ENCODE measurements at places on chromosomes 4 and X. TPM values are rescaled to one million over a fixed set of nuclear protein-coding genes. Genes with fewer than 3 reads are reported as not detected.

Gene CXorf65
- total RNA-seq = not detected

Gene TMPRSS11B
- not detected for total RNA-seq

Gene FRAS1
- 28.3 TPM for total RNA-seq

Gene PYURF
- total RNA-seq = 61.4 TPM

Gene GSX2
- total RNA-seq = not detected

Gene HERC5
- 1.4 TPM for total RNA-seq

Gene CDX4
- not detected for total RNA-seq

Gene ADH1B
- total RNA-seq = 17.2 TPM

Gene LINC00632
- 7.3 TPM for total RNA-seq

Gene MAGEC1
- not detected for total RNA-seq

Gene HSFX1
- 0.59 TPM for total RNA-seq

Gene MID1
- 9.0 TPM for total RNA-seq

Gene F11
- not detected for total RNA-seq

Gene NAA11
- not detected for total RNA-seq

Gene SLC4A4
- under 0.01 TPM for total RNA-seq

Gene MAGEB1
- not detected for total RNA-seq

Gene EGFL6
- not detected for total RNA-seq

Gene PROM1
- not detected for total RNA-seq

Gene PNCK
- total RNA-seq = not detected

Gene PWWP3B
- total RNA-seq = not detected

Gene FBXW7
- 51.0 TPM for total RNA-seq

Gene CXCL1
- 46.7 TPM for total RNA-seq

Gene CORIN
- total RNA-seq = under 0.01 TPM

Gene AMELX
- total RNA-seq = not detected

Gene FAM3A
- 23.3 TPM for total RNA-seq

Gene UGT8
- total RNA-seq = not detected

Gene SRPX
- 388 TPM for total RNA-seq

Gene NFXL1
- total RNA-seq = 7.3 TPM

Gene JADE3
- 3.9 TPM for total RNA-seq

Gene MAGED4
- total RNA-seq = 17.0 TPM

Gene RXFP1
- total RNA-seq = 0.98 TPM

Gene HERC6
- 2.9 TPM for total RNA-seq

Gene TMSB15A
- total RNA-seq = 1.4 TPM

Gene NOX1
- total RNA-seq = not detected

Gene GPR50
- total RNA-seq = not detected

Gene CYBB
- total RNA-seq = not detected

Gene PHKA1
- total RNA-seq = 5.5 TPM
